ENCODE measurements at places on chromosomes 5 and 9. TPM values are rescaled to one million over a fixed set of nuclear protein-coding genes. Genes with fewer than 3 reads are reported as not detected.

The EGFL7 gene
- total RNA-seq, result 6.3 TPM

The TAF11L3 gene
- total RNA-seq, result not detected

The BARHL1 gene
- not detected for total RNA-seq

The IL5 gene
- not detected for total RNA-seq

The ANKRD20A1 gene
- 0.73 TPM for total RNA-seq

The FAXDC2 gene
- 14.9 TPM for total RNA-seq

The FIBCD1 gene
- total RNA-seq, result 17.5 TPM

The SUSD3 gene
- total RNA-seq, result 1.3 TPM

The CDO1 gene
- 9.0 TPM for total RNA-seq

The ANKRD34B gene
- not detected for total RNA-seq

The DRD1 gene
- under 0.01 TPM for total RNA-seq

The ARSI gene
- 12.1 TPM for total RNA-seq

The LCN6 gene
- not detected for total RNA-seq

The PJA2 gene
- total RNA-seq, result 119 TPM

The SAXO1 gene
- 0.17 TPM for total RNA-seq

The MYO10 gene
- 81.5 TPM for total RNA-seq

The KYAT1 gene
- total RNA-seq, result 13.7 TPM

The PCDHGB2 gene
- 5.1 TPM for total RNA-seq

The CCDC192 gene
- not detected for total RNA-seq

The FABP6 gene
- not detected for total RNA-seq

The RASGEF1C gene
- not detected for total RNA-seq

Measured in smooth muscle cell of trachea (primary cell).